ENCODE measurements at places on chromosomes 3 and 15. TPM values are rescaled to one million over a fixed set of nuclear protein-coding genes. Genes with fewer than 3 reads are reported as not detected.

The ZBTB20 gene
- 12.8 TPM for total RNA-seq

The UBAP1L gene
- 2.7 TPM for total RNA-seq

The ST3GAL6 gene
- total RNA-seq = 67.2 TPM

The UBA7 gene
- not detected for total RNA-seq

The LEKR1 gene
- 1.6 TPM for total RNA-seq

The EXD1 gene
- total RNA-seq = not detected

The ADAM10 gene
- 168 TPM for total RNA-seq

The NUP210 gene
- 58.5 TPM for total RNA-seq

The ACOX2 gene
- total RNA-seq = 9.5 TPM

The TMEM45A gene
- total RNA-seq = 5.6 TPM

The TERC gene
- 19.0 TPM for total RNA-seq

The OIP5 gene
- 23.4 TPM for total RNA-seq

The IL12A gene
- 0.60 TPM for total RNA-seq

The BCHE gene
- total RNA-seq = not detected

The GOLGA8J gene
- total RNA-seq = not detected

The CCR3 gene
- total RNA-seq = 0.64 TPM

The SMCO1 gene
- total RNA-seq = not detected

The IL17RD gene
- 3.1 TPM for total RNA-seq

The MESP1 gene
- total RNA-seq = 1.00 TPM

The CCDC54 gene
- total RNA-seq = not detected

The STRA6 gene
- 2.1 TPM for total RNA-seq

The PLA2G4E gene
- 1.4 TPM for total RNA-seq

The CX3CR1 gene
- 0.61 TPM for total RNA-seq

The TEX55 gene
- total RNA-seq = not detected

The TMEM212 gene
- not detected for total RNA-seq

The CEP97 gene
- 4.3 TPM for total RNA-seq

The GNAT1 gene
- 0.50 TPM for total RNA-seq

The SAMD7 gene
- total RNA-seq = not detected

The NDUFB4 gene
- total RNA-seq = 136 TPM

The MEX3B gene
- total RNA-seq = 0.34 TPM

The ACAD11 gene
- 25.8 TPM for total RNA-seq

The TMEM89 gene
- total RNA-seq = not detected

The PPM1L gene
- total RNA-seq = 2.0 TPM

The TMEM207 gene
- 0.65 TPM for total RNA-seq

The SLC51A gene
- total RNA-seq = not detected

The CD200 gene
- total RNA-seq = 0.45 TPM

The ADAMTS7 gene
- 2.0 TPM for total RNA-seq

The HTR3E gene
- not detected for total RNA-seq

The CHRNA3 gene
- total RNA-seq = not detected

The LRRC34 gene
- not detected for total RNA-seq

The SYNM gene
- 6.0 TPM for total RNA-seq

The GATM gene
- 3.3 TPM for total RNA-seq

The BOC gene
- 0.73 TPM for total RNA-seq

The MYL3 gene
- 13.8 TPM for total RNA-seq

The TUSC7 gene
- total RNA-seq = not detected

The ATP13A3 gene
- 181 TPM for total RNA-seq

The SNX1 gene
- total RNA-seq = 75.7 TPM

The IL16 gene
- total RNA-seq = not detected

The FBXW12 gene
- total RNA-seq = 1.7 TPM

The CD96 gene
- total RNA-seq = 1.5 TPM

The GLDN gene
- 0.82 TPM for total RNA-seq

The LMOD3 gene
- not detected for total RNA-seq

The RYR3 gene
- total RNA-seq = not detected

The TM4SF18 gene
- total RNA-seq = not detected

The HRG gene
- total RNA-seq = not detected

The KLHL6 gene
- total RNA-seq = not detected

The COLQ gene
- 0.26 TPM for total RNA-seq

The CFAP100 gene
- total RNA-seq = not detected

The GRM2 gene
- total RNA-seq = 0.14 TPM
